Suprapubic skin (tissue), 4 donors: ENCODE measurements at places on chromosomes 12 and 14.

GRCh38 chr12:56115329-56115728 is 1.1 kb upstream of the RPL41 start:
- DNase-seq = no peak

- DNase-seq = no peak
Measured at GRCh38 chr12:93229494-93230325, 148.0 kb upstream of the NUDT4 start.

DNA sequence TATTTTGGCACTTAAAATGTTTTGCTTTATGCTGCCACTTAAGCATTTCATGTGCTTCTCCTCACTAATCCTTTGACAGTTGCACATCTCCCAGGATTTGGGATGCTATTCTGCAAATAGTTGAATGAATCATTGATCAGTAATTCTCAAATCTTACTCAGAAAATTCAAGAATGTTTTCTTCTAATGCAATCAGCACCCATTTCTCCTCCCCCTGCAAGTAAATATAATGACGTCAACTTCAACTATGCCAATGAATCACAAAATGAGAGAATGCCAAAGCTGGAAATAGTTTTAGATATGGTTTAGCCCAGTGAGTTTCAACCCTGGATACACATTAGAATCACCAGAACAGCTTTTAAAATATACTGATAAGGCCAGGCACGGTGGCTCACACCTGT is 2.1 kb upstream of the BLOC1S1 start:
- DNase-seq = no peak

- no peak for DNase-seq
Measured at GRCh38 chr12:70960484-70960883, 39.9 kb upstream of the PTPRR start.

DNA sequence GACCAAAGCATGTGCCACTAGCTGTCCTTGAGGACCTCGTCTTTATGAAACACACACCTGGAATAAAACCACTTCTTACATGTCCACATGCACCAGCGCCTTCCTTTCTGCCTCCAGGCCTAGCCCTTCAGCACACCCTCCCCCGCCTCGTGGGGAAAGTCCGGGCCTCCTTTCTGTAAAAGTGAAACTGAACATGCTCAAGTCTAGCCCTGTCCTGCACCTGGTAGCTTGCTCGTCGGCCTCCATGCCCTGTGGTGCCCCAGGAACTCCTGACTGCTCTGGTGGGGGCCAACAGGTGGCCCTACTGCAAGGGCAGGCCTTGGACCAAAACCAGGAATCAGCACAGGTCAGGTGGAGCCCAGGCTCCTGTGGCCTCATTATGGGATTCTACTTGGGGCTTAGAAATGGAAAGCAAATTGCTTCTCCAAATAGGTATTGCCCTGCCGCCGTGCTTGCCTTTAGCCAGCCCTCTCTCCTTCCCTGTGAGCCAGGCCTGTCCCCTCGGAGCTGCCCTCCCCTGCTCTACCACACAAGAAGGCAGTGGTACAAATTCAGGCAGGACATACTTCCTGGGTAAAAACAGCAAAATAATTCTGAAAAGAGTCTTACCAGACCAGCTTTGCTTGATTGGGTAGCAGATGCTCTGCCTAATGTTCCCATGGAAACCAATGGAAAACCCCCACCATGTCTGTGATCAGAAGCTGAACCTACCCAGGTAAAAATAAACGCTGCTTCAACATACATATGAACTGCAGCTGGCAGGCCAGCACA is 43.5 kb downstream of the ERH start:
- no peak for DNase-seq

- no peak for DNase-seq
Measured at GRCh38 chr12:120925740-120926563, 21.8 kb upstream of the SPPL3 start.

GRCh38 chr12:51589060-51589459 is 2.0 kb upstream of the SCN8A start:
- no peak for DNase-seq

DNA sequence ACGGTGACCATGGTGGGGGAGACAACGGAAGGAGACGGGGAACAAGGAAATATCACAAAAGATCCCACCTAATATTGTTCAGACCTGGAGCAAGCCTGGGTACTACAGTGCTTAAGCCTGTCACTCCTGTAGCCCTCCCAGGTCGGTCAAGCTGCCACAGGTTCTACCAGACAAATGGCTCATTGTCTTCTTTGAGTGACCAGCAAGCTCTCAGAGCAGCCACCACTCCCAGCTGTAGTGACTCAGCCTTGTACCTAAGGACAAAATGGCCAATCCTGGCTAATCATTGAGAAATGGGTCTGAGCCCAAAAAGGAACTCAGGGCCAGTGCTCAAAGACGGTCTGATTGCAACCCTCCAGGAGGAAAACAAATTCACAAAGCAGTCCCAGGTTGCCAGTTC is 238.4 kb upstream of the NOS1 start:
- no peak for DNase-seq
